ENCODE measurements at places on chromosomes 11 and 22.

DNA sequence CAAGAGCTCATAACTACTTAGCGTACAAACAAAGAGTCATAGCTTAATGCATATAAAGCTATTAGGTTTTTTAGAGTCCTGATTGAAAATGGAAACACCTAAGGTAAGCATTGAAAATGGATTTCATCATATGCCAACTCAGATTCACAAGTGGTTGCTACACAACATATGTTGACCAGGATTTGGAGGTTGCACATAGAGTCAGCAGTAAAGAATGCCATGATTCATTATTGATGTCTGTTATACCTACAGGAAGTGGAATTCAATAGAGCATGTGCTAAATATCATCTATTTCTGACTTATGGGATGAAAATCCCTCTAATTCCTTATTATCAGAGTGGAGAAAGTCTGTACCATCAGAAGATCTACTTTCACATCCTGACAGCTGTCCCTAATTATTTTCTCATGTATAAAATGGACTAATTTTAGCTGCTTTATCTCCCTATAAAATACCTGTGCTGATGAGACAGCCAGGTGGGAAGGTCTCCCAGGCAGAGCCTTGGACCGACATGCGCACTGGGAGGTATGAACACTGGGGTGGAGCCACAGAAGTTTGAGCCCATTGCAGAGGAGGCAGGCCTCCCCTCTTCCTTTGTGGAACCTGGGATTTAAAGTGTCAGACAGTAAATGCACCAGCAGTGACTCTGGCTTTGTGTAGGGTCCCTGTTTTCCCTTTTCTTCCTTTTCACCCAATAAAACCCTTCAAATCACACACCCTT lies 204.2 kb downstream of the AASDHPPT start:
- no peak for DNase-seq

DNA sequence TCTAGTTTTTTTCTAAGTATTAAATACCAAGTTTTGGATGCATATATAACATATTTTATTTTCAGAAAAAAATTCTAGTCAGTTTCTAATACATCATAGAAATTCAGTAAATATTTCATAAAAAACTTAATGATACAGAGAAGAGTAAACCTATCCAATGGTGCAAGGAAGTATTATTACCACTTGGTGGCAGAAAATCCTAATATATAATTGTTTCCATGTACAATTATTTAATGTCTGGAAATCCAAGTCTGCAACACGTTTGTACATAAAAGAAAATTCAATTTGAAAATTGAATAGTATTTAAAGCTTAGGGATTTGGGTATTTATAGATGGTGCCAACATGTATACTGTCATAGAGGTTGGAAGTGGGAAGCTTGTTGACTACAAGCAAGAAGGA lies 127.0 kb downstream of the TRPC6 start:
- DNase-seq: no peak

- no peak for DNase-seq
Observed at GRCh38 chr11:69362315-69362714, 68.4 kb downstream of the MYEOV start.

DNA sequence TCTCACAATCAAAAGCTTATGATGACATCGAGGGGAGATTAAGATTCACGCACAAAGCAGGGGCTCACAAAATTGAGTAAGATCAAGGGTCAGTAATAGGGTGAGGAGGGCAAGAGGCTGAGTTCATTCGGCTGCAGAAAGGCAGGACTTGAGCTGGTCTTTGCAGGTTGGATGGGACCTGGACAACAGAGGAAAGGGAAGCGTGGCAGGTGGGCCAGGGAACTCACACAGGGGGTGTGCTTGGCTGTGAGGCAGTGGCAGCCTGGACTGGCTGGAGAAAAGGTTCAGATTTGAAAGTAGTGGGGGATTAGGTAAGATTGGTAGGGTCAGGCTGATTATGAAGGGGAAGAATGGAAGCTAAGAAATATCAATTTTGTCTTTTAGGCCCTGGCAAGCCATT lies 161.6 kb downstream of the PKNOX2 start:
- no peak for DNase-seq

- DNase-seq: no peak
Observed at GRCh38 chr11:70303070-70303469, 32.6 kb downstream of the PPFIA1 start.

DNA sequence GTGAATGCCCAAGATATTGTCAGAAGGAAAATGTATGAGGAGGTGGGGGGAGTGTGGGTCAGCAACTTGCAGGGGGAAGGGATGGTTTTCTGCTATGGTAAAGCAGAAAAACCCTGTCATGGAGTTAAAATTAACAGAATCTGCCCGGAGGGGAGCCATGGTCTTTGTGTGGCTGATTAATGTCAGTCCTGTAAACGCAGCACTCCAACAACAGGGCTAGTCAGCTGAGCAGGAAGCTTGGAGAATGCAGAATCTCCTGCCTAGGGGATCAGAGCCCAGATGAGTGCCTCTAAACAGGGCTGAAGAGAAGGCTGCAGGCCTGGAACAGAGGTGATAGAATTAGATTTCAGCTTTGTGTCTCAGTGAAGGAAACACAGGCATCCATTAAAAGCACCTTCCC lies 140.9 kb upstream of the MTNR1B start:
- no peak for DNase-seq

GRCh38 chr22:37229012-37229804 lies 14.9 kb downstream of the RAC2 start:
- no peak for DNase-seq

- no peak for DNase-seq
Observed at GRCh38 chr11:91263496-91264365, 960.9 kb upstream of the FAT3 start.

- no peak for DNase-seq
Observed at GRCh38 chr11:66554602-66555001, 7.9 kb downstream of the ACTN3 start.
